Urinary bladder (tissue), 4 donors: ENCODE measurements at places on chromosomes 1 and 21. TPM values are rescaled to one million over a fixed set of nuclear protein-coding genes. Genes with fewer than 3 reads are reported as not detected.

- DNase-seq: no peak
Observed at GRCh38 chr1:210373628-210373877, 44.9 kb downstream of the HHAT start.

DNA sequence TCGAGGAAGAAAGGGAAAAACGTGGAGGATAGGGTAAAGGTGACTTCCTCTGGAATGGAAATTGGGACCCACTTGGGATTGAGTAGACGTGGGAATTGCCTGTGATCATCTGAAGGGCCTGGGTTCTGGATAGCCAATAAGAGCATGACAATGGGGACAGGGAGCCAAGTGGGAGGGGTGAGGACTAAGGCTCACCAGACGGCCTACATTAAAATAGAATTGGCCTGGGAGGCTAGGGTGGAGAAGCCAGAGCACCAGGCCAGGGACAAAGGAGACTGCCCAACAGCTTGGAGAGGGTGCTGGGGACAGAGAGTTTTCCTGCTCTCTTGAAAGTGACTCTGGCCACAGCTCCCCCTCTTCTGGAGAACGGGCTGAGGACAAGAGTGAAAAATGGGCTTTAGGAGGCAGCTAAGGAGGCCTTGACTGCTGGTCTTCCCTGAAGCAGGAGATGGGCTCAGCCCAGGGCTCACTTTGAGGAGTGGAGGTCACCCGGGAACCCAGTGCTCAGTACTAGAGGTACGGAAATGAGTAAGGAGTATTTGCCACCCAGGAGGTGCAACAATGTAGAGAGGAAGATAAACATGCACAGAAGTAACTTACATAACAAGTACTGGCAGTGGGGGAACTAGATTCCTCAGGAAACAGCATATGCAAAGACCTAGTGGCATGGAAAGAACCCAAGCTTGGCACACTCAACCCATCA is 18.8 kb downstream of the INKA2 start:
- DNase-seq: no peak

GRCh38 chr1:204659056-204659455 is 26.5 kb downstream of the LRRN2 start:
- DNase-seq: no peak

Gene GUCA2A
- not detected for polyA plus RNA-seq

DNA sequence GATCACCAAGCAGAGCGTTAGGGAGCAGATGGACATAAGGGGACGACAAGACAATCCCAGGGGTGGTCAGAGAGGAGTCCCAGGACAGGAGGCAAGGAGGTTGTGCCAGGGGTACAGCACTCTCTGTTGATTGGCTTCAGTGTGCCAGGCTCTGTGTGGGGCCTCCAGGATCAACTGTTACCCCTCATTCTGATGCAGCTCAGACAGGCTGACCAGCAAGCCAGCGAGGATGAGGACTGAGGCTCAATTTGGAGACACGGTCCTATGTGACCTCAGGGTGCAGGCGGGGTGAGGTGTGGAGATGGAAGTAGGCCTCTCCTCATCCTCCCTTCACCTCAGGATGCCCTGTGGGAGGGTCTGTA is 4.0 kb downstream of the HYI start:
- DNase-seq: no peak

Gene FCGR3A
- 29.0 TPM for polyA plus RNA-seq

GRCh38 chr1:37469386-37469785 is 5.0 kb upstream of the ZC3H12A start:
- DNase-seq: no peak

GRCh38 chr1:56415258-56415657 is 164.1 kb downstream of the PLPP3 start:
- no peak for DNase-seq

GRCh38 chr1:19250629-19251304 is 557 bp downstream of the EMC1 start:
- no peak for DNase-seq
